ENCODE measurements at places on chromosomes 7 and 10.

DNA sequence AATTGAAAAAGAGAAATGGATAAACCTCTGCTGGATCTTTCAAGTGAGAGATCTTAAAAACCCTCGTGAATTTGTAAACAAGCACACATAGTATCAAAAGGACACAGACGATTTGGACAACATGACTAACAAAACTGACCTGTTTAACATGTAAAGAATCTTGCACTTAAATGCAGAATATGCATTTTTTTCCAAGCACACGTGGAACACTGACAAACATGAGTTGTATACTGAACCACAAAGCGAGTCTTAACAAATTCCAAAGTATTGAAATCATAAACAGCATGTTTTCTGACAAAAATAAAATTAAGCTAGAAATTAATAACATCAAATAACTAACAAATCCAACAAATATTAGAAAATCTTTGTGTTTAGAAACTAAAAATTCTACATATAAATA is 65.0 kb upstream of the ZNF746 start:
- no peak for DNase-seq

- no peak for DNase-seq
Measured at GRCh38 chr10:129760003-129760315, 204.1 kb downstream of the EBF3 start.

DNA sequence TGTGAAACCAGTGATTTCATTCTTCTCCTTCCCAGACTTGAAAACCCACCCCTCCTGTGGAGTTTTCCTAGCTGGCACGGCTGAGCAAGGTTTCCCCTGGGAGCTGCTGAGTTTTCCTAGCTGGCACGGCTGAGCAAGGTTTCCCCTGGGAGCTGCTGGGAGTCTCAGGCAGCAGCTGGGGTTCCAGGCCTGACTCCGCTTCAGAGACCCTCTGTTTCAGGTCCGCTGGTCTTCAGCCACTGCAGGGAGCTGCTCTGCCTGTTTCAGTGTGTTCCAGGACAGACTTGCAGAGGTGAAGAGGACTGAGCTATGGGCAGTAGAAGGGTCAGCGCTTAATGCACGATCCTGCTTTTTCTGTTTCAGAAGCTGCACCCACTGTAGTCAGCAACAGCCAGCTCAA is 104.9 kb downstream of the XRCC2 start:
- peak; percentile 35 for DNase-seq

DNA sequence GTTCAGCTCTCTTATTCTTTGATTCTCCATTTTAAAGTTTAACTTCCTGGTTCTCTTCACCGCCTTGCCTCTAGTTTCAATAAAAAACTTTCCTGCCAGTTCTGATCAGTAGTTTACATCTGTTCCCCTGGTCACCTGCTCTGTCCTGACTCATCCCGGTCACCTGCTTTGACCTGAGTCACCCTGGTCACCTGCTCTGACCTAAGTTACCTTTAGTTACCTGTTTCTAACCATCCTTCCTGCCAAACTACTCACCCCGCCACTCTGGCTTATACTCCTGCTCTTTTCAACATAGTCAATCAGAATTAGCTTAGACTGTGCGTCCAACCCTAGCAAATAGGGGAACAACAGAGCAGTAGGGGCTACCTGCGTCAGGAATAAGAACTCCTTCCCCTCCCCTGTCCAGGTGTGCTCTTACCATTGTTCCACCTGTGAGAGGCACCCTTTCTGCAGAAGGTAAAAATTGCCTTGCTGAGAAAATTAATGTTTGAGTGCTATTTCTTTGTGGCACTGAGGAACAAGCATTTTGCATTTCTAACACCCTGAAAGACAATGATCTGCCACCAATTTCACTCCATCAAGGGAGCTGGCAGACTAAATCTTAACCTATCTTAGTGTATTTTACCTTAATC is 263.6 kb downstream of the DOCK4 start:
- DNase-seq = no peak

GRCh38 chr10:97411406-97411805 is 10.3 kb upstream of the RRP12 start:
- no peak for DNase-seq

- no peak for DNase-seq
Measured at GRCh38 chr10:11013836-11014235, 3.8 kb upstream of the CELF2 start.

DNA sequence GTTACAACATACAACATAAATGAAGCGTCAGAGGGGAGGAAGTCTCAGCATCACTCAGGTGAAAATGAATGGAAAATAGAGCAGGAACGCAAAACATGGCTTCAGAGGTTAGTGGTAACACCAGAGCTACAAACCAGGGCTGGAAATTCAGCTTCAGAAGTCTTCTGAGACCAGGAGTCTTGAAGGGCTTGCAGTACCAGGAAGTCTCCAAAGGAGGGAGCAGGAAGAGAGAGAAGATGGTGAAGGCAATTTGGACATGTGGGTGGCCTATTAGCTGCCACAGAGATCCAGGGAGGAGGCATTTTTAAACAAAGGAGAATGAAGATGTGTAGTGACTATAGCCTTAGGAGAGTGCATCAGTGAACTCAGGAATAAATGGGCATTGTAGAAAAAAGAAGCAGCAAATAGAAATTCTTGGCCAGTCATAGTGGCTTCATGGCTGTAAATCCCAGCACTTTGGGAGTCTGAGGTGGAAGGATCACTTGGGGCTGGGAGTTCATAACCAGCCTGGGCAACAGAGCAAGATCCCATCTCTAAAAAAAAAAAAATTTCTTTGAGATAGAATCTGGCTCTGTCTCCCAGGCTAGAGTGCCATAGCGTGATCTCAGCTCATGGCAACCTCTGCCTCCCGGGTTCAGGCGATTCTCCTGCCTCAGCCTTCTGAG is 9.3 kb upstream of the TET1 start:
- DNase-seq = peak; percentile 44

DNA sequence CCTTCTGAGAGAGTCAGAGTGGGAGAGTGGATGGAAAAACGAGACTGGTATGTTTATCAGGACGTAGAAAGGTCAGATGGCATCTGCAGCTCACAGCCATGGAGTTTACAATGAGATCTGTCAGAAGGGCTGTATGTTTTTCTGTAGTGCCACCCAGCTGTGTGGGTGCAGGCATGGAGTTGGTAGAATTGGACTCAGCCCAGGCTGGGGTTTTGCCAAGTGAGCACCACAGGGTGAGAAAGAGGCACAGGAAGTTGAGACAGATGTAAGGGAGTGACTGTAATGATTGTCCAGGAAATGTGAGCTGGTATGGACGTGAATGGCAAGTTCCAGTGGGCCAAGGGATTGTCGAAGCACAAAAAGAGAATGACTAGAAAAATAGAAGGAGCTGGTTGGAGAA is 9.1 kb upstream of the ZYX start:
- no peak for DNase-seq

DNA sequence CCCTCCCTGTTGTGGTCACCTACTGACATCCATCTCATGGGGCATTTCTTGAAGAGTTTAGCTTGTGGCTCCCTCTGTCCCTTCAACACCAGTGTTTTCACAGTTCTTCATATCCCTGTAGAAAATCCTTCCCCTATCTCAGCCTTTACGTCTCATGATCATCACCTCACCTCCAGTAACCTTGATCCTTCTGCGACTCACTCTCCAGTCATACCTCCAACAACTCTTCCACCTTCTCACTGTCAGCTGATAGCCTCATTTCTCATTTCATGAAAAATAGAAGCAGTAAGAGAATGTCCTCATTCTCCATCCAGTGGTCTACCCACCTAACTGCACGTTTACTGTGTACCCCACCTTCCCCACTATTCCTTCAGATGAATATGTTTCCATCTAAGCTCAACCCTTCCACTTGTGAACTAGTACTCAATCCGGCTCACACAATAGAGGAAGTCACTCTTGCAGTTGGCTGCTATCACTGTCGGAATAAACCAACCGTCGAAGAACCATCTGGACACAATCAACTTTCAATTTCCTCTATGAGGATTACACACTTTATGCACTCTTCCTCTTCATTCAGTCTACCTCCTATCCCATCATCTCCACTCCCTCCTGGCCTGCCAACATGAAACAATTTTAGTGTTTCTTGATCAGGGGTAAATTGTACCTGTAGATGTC is 256.0 kb downstream of the AHR start:
- no peak for DNase-seq

GRCh38 chr7:13153266-13153665 is 465.8 kb downstream of the ARL4A start:
- no peak for DNase-seq

DNA sequence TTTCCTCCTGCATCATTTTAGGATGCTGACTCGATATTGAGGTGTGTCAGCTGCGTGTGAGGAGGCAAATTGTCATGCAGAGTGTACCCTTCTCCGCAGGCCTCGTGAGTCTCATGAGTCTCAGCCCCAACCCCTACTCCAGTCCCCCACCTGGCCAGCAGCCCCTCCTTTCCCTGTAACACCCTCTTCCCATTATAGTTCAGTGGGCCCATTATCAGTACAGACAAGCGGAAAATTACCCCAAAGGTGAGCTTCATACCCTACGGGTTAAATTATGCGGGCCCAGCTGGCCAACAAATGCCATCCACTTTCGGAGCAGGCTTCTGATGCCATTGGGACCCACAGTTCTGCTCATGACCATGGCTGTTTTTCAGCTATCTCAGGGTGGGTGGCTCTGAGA is 25.2 kb downstream of the SFTPD start:
- DNase-seq = no peak

Data from NCI-H1105 treated with DMSO at 0.1 percent for 48 hours (cell line).